ENCODE measurements at places on chromosomes 5 and 9.

DNA sequence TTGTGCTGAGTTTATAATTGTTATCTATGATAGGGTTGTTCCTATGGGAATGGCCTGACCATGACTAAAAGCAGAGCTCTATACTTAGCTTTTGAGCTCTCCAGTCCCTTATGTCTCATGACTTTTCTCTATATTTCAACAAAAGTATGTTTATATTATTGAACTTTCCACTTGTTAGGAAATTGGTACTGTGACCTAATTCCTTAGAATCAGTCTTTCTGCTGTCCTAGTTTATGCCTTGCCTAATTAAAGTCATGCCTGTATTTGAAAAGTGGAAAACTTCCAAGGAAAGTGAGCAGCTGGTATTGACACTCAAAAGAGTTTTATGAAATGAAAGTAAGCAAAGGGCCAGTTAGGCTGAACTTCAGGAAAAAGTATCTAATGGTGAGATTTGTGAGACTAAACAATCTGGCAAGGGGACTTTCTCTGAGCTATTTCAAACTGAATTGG is 68.6 kb downstream of the XRCC4 start:
- H3K4me1 ChIP-seq = no peaks in the 10 kb centered on the region
- H3K4me3 ChIP-seq = no peak overlapping the region
- no peak for DNase-seq
- no peaks in the 10 kb centered on the region for H3K36me3 ChIP-seq
- no peak overlapping the region for H3K27ac ChIP-seq
- H3K27me3 ChIP-seq = no peaks in the 10 kb centered on the region

DNA sequence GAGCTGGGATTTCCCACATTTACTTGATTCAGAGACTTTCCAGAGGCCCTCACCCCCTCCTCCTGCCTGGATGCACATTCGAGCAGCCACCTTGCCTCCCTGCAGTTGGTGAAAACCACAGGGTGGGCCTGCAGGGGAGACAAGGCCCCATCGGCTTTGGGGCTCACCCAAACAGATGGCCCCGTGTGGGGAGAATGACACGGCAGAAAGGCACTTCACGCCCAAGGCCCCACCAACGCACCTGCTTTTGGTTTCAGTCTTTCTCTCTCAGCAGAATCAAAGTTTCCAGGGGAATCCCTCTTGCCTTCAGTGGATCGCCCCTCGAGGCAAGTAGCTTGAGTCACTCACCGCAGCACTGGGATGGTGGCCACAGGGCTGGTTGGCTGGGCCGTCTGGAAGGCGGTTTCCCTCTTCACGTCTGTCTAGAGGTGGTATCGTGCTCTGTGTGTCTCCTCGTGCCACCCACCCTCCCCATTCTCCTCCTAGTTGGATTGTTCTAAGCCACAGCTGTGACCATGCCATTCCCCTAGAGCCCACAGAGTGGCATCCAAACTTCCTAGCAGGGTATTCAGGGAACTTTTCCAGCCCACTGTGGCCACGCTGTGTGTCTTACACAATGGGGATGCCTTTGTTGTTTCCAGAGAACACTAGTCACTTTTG is 31.8 kb downstream of the SEC61B start:
- H3K27ac ChIP-seq = no peak overlapping the region
- no peaks in the 10 kb centered on the region for H3K27me3 ChIP-seq
- H3K4me3 ChIP-seq = peak overlapping the region; percentile 5
- peak; percentile 18 for DNase-seq

- peaks cover 20% of the 10 kb centered on the region for H3K36me3 ChIP-seq
- H3K27ac ChIP-seq = peak overlapping the region; percentile 72
- no peak for DNase-seq
- H3K27me3 ChIP-seq = no peaks in the 10 kb centered on the region
These were observed 10.0 kb downstream of the TCF7 start for GRCh38 chr5:134124289-134125038.

- no peaks in the 10 kb centered on the region for H3K36me3 ChIP-seq
- DNase-seq = no peak
These were observed 243.5 kb downstream of the ENC1 start for GRCh38 chr5:74396913-74397622.

- H3K4me1 ChIP-seq = no peaks in the 10 kb centered on the region
- DNase-seq = no peak
- H3K4me3 ChIP-seq = no peak overlapping the region
- no peaks in the 10 kb centered on the region for H3K27me3 ChIP-seq
These were observed 69.3 kb downstream of the ALDH7A1 start for GRCh38 chr5:126525630-126526245.

GRCh38 chr5:125251703-125252102 is 505.3 kb upstream of the ZNF608 start:
- no peak for DNase-seq
- H3K4me1 ChIP-seq = no peaks in the 10 kb centered on the region
- no peak overlapping the region for H3K4me3 ChIP-seq
- H3K27ac ChIP-seq = no peak overlapping the region
